Amniotic stem cell (primary cell): ENCODE measurements at places on chromosomes 16 and 17.

DNA sequence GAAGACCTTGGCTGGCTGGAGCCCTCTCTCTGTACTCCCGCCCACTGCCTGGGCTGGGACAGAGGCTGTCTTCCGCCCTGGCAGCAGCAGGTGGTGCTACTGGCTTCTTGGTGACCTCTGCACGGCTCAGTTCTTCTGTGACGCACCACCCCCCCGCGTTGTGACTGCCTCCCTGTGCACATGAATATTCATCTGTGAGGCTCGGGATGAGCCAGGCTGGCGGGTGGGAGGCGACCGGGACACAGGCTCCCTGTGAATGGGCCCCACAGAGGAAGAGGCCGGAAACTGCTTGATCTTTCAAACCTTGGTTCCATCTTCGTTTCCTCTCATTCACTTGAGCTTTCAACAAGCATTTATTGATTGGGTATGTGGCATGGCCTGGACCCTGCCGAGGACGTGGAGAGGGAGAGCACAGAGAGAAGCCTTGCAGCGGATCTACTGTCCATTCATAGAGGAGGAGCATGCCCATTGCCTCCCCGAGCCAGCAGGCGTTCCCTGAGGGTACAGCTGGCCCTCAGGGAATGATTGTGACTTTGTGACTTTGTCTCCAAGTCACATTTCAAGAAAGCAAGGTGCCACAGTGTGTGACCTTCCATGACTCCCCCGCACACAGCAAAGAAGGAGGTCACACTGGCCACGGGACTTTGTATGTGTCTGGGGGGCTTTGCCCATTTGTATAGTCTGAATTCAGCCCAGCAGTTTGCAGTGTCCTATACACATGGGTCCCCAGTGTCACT, 45.0 kb downstream of the B9D1 start:
- DNase-seq, result peak; percentile 23

DNA sequence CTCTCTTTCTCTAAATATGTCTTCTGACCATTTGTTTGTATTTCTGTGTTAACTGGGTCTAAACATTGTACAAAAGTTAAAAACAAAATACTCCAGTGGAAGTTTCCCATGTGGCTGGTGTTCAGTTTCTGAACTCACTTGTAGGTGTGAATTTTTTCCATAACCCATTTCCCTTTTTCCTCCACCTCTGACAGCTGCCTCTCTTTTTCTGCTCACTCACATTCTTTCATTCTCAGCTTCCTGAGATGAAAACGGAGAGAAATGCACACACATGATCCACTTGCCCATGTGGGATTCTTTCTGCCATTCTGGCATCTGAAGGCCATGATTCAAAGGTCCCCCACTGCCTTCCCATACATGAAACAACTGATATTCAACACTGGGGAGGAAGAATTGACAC, 41.1 kb upstream of the ACSM2B start:
- no peak for DNase-seq

- no peak for DNase-seq
These were observed 5.2 kb upstream of the FANCA start for GRCh38 chr16:89821438-89822187.

DNA sequence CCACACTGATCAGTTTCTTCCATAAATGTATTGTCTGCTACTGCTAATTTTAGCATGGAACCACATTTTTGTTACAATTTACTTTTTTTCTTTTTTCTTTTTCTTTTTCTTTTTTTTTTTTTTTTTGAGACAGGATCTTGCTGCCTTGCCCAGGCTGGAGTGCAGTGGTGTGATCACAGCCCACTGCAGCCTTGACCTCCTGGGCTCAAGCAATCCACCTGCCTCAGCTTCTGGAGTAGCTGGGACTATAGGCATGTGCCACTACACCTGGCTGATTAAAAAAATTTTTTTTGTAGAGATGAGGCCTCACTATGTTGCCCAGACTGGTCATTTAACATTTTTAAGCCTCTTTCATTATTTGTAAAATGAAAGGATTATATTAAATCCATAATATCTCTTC, 19.1 kb downstream of the ZPBP2 start:
- DNase-seq, result no peak

GRCh38 chr16:86566601-86566965, at the start of gene FOXC2:
Gene FOXC2, plus strand, starts transcription at chr16:86566829. Its CDS starts 507 bp downstream, at chr16:86567336.
- DNase-seq, result peak; percentile 86

DNA sequence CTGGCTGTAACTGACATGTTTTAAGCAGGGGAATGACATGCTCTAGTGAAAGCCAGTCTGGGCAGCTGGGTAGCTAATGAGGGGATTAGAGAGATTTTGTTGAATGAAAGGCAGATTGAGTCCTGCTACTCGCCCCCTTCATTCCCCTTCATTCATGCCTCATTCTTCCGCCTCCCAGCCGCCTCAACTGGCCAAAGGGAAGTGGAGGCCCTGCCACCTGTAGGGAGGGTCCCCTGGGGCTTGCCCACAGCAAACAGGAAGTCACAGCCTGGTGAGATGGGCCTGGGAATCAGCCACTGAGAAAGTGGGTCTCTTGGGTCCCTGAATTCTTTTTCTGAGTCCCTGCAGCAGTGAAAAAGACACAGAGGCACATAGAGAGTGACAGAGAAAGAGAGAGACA, 1.1 kb upstream of the CD19 start:
- DNase-seq, result no peak

- DNase-seq, result no peak
These were observed 502.4 kb upstream of the CDH11 start for GRCh38 chr16:65624229-65624628.

- no peak for DNase-seq
These were observed 435.0 kb downstream of the MAF start for GRCh38 chr16:79165506-79165905.

GRCh38 chr17:21194703-21195102, 19.3 kb downstream of the TMEM11 start:
- DNase-seq, result no peak

DNA sequence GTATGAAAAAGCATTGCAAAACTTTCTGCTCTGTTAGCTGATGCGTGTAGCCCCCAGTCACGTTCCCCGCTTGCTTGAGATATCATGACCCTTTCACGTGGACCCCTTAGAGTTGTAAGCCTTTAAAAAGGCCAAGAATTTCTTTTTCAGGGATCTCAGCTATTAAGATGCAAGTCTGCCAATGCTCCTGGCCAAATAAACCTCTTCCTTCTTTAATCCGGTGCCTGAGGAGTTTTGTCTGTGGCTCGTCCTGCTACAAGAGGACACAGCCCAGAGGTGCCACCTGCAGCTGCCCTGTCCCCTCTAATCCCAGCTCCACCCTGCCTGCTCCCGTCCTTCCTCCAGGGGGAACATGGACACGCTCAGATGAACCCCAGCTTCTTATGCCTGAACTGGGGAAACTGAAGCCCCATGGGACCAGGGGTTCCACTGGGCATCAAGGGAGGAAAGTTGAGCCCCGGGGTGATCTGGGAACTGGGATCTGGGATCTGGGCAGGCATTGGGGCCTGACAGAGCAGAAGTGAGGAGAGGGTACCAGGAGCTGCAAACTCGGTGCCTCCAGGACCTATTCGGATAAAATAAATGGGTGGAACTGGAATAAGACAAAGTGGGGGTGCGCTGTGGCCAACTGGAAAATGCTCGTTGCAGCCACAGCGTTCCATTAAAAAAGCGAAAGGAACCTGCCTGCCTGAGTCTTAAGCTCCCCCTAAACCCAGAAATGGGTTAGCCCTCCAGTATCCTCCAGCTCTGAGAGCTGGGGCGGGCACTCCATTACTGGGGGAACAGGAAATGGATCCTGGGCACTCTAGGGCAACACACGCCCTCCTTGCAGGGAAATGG, 19.7 kb downstream of the QPRT start:
- DNase-seq, result no peak

- no peak for DNase-seq
These were observed 120.8 kb downstream of the MSI2 start for GRCh38 chr17:57377094-57377493.

DNA sequence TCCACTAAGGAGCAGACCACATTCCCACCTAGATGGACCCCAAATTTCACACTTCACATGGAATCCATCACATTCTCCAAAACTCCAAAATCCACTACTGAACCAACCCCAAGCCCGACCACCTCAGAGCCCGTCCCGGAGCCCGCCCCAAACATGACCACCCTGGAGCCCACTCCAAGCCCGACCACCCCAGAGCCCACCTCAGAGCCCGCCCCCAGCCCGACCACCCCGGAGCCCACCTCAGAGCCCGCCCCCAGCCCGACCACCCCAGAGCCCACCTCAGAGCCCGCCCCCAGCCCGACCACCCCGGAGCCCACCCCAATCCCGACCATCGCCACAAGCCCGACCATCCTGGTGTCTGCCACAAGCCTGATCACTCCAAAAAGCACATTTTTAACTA, 1.6 kb downstream of the GP1BA start:
- DNase-seq, result no peak

DNA sequence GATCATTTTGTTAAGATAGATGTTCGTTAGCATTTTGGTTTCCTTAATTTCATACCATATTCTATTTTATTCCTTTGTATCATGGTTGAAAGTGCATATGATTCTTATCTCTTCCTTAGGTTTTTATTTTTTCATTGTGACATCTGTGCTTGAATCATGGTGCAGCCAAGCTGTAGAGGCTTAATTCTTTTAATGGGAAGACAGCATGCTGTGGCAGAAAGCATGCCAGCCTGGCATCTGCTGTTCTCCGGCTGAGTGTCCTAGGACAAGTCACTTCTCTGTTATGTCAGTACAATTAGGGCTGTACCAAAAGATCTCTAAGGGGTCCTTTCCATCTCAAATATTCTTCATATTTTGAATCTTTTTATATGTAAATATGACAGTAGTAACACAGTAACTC, 68.5 kb upstream of the PMFBP1 start:
- DNase-seq, result no peak

GRCh38 chr17:18025945-18026776, 12.8 kb downstream of the ATPAF2 start:
- DNase-seq, result no peak

- no peak for DNase-seq
These were observed 16.1 kb downstream of the MGRN1 start for GRCh38 chr16:4640572-4641305.

- DNase-seq, result no peak
These were observed 1.7 kb upstream of the STAT3 start for GRCh38 chr17:42389899-42390298.

DNA sequence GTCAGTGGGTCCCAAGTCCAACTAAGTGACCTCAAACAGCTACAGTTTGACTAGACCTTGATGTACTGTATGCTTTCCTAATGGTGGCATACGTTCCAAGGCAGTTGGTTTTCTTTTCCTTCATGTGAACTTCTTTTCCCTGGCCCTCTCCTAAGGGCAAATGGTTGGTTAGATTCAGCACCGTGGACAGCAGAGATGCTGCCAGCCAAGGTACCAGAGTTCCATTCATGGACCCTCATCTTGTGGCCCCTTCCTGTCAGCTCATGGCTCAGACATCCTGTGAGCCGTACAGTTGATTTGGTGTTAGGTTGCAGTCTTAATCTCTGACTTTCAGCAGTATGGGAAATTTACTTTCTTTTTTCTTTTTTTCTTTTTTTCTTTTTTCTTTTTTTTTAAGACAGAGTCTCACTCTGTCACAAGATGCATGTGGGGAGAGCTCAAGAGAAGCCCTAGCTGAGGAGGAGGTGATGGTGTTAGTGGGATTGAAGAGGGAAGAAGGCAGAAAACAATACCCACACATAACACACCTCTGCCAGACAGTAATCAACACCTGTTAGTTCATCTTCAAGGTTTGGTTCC, 122.4 kb downstream of the USP31 start:
- no peak for DNase-seq

DNA sequence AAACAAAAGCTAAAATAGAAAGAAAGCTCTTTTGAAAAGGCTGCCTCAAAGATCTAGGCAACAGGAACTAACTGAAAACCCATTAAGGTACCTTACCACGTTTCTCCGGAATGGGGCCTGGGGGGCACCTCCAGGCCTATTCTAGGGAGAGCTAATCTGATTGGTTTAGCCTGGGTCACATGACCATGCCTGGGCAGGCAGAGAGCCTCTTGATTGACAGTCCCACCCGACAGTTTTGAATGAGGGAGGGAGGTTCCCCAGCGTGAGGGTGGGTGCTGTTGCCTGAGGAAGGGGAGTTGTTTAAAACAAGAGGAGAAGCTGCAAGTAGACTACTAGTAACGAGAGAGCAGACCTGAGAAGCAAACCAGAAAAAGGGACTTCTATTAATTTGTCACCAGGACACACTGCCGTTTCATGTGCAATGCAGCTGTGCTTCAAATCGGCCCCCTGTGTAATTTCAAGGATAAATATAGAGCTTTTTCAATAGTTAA, 143.4 kb upstream of the HS3ST2 start:
- DNase-seq, result no peak

DNA sequence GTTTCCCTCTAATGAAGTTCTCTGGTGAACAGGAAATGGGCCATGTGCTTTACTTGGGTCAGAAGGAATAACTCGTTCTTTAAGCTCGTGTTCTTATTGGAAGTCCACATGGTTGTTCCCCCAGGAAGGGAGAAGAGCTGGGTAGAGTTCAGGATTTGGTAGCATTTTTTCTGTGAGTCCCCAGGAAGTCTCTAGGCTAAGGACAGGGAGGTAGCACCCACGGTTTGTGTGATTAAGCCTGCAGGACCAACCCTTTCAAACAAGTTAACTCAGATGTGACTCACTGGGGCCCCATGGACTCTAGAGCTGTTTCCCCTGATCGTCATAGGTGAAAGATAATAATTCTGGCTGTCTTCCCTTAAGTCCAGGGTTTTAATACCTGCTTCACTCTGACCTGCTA, 16.4 kb downstream of the SAP30BP start:
- no peak for DNase-seq

GRCh38 chr17:5416901-5417300, 2.6 kb downstream of the NUP88 start:
- DNase-seq, result no peak

DNA sequence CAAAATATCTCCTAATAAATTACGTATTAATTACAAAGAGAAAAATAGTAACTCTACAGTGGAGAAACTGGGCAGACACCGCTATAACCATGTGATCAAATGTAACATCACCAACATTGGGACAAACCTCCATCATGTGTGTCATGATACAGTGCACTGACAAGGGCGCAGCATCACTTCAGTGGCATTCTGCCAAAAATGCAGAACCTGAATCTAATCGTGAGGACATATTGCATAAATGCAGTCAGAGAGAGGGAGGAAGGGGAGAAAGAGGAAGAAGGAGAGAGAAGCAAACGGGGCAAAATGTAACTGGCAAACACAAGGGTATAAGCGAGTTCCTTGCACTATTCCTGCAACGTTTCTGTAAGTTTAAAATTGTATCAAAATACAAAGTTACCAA, 74.2 kb upstream of the MARCHF10 start:
- no peak for DNase-seq

- DNase-seq, result no peak
These were observed 2.1 kb downstream of the CFAP20 start for GRCh38 chr16:58127033-58127556.
